ENCODE measurements at places on chromosomes 5 and 9.

GRCh38 chr5:125198270-125198974, 452.0 kb upstream of the ZNF608 start:
- DNase-seq = no peak

DNA sequence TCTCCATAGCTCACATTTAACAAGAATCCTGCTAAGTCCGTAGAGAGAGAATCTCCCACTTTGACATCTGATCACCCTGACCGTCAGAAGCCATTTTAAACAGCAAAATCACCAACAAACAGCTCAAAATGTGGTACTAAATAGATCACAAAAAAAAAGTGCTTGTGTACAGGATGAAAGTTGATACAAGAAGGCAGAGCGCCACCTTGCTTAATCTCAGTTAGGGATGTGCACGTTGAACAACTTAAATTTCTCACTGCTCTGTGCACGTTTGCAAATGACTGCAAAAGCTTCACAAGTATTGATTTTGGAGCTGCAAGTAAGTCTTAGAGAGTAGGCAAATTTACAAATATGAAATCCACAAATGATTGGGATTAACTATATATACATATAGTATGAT, 63.1 kb upstream of the NREP start:
- no peak for DNase-seq

DNA sequence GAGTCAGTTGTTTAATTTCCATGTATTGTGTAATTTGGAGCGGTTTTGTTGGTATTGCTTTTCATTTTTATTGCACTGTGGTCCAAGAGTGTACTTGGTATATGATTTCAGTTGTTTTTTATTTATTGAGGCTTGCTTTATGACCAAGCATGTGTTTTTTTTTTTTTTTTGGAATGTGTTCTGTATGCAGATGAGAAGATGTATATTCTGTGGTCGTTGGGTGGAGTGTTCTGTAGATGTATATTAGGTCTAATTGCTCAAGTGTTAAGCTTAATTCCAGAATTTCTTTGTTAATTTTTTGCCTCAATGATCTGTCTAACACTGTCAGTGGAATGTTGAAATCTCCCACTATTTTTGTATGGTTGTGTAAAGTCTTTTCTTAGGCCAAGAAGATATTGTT, 23.4 kb downstream of the ADGRV1 start:
- DNase-seq = no peak

GRCh38 chr5:138623053-138623452, 47.9 kb upstream of the HSPA9 start:
- no peak for DNase-seq

DNA sequence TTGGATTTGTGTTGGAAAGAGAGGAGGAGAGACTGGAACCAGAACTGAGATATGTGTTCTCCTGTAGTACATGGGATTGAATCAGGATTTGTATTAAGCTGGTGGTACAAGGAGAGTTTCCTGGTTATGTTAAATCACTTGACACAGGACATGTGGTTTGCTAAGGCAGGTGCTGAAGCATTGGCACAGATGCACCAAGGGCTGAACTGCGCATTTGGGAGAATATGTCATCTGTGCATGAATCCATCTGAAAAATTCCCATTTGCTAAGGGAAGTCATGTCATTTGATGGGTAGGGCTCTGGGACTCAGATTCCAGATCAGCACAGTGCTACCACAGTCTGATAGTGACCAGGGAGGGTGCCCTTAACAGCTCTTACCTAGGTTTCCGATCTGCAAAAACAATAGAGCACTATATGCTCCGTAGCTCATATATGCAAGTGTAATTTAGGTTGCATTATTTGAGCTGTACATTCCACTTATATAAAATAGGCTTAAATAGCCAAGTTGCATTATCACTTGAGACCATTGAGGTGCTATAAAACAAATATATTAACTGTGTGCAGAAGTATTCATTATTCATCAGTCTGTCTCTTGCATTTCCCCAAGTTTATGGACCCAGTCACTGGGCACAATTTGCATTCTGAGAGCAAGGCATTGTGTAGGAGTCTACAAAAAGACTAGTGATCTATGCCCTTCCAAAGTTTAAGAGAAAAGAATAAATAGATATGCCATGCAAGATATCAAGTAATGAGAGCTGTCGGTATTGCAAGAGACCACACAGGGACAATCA, 55.2 kb downstream of the ADAMTS16 start:
- DNase-seq = no peak

Data from activated T-cell treated with anti-CD3 and anti-CD28 coated beads, Interleukin-2, amount 50 U/mL, for 4 hours (primary cell).